ENCODE measurements at places on chromosomes 11 and 22.

GRCh38 chr11:44205836-44206235 is 104.1 kb downstream of the ALX4 start:
- no peak for DNase-seq

DNA sequence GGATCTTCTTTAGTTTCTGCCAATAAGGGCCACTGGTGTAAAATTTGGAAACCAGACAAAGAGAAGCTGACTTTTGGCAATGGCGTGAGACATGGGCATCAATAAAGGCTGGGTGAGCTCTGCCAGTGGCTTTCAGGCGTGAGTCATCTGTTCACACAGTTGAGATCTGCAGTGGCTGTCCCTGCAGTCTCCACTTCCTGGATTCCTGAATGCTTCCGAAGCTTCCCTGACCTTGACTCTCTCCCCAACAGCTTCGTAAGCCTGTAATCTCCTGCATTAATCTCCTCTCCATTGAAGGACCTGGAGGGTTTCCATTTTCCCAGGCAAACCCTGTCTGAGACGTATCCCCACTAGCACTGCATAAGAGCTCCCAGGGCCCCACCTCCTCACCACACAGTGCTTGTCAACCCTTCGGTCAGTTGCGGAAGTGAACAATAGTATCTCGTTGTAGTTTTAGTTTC is 574.7 kb downstream of the TBC1D22A start:
- no peak for DNase-seq

GRCh38 chr11:119126675-119127268 is 5.4 kb downstream of the HINFP start:
- DNase-seq = no peak

GRCh38 chr11:70071996-70072395 is 6.1 kb upstream of the ANO1 start:
- no peak for DNase-seq

DNA sequence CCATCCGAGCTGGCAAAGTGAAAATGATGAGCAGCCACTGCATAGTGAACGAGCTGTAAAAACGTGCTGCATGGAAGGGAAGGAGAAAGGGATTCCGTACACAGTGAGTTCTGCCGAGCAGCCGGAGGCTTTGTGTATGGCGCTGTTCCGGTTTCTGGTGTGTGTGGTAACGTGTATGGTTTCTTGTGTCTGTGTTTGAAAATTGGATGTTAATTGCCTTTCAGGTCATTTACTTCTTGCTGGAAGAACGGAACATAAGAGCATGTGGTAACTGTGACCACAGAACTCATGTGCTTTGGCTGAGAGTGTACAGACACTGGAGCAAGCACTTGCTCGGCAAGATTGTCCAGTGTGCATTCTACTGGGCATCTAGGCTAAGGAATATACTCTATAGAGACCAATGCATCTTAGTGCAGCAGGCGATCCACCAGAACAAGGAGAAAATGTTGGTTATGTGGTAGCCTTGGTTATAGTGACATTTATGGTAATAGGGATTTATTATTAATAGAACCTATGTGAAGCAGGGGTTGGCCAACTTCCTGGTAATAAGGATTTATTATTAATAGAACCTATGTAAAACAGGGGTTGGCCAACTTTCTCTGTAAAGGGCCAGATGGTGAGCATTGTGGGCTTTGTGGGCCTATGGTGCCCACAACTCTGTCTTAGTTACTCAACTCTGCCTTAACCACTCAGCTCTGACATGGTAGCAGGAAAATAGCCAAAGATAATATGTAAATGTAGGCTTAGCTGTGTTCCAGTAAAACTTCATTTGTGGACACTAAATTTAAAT is 49.2 kb downstream of the GRAMD1B start:
- DNase-seq = no peak

Measured in HuH-7 (cell line).